ENCODE measurements at places on chromosomes 2 and 18. TPM values are rescaled to one million over a fixed set of nuclear protein-coding genes. Genes with fewer than 3 reads are reported as not detected.

Gene UPP2
- not detected for total RNA-seq

Gene SERPINB13
- total RNA-seq, result not detected

Gene NEU4
- 5.9 TPM for total RNA-seq

Gene ADGRF3
- 0.23 TPM for total RNA-seq

Gene PRKRA
- total RNA-seq, result 94.4 TPM

DNA sequence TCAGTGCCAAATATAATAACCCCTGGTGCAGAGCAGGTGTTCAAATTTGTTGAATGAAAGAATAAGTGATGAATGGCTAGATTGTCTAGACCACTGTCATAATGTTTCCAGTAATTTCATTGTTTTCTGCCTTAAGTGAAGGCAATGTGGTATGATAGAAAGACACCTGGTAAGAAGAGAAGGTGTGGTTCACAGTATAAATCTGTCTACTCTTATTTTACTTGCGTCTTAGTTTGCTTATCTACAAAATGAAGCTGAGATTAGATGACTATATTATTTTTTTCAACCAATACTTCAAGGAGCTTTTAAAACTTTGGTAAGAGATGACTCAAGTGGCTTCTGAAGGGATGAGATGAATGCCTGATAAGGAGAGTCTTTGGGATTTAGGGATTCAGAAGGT lies 788.4 kb downstream of the EPHA4 start:
- DNase-seq, result no peak

DNA sequence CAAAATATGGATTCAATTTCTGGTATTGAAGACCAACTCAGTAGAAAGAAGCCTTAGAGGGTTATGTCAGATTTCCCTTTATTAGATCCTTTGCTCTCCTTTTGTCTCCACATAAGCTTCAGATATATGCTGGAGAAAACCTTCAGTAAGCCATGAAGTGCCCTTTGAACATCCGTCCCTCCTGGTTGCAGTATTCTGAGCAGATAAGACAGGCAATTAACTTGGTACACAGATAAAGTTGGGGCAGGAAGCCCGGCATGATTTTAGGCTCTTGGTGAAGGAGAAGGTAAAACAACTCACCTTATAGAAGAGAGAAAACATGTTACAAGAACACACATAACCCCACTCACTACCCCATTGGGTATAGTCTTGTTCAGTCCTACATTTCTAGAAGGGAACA lies 76.4 kb downstream of the SRD5A2 start:
- DNase-seq, result no peak

- no peak for DNase-seq
Measured at GRCh38 chr2:56227811-56228210, 44.0 kb downstream of the CCDC85A start.

DNA sequence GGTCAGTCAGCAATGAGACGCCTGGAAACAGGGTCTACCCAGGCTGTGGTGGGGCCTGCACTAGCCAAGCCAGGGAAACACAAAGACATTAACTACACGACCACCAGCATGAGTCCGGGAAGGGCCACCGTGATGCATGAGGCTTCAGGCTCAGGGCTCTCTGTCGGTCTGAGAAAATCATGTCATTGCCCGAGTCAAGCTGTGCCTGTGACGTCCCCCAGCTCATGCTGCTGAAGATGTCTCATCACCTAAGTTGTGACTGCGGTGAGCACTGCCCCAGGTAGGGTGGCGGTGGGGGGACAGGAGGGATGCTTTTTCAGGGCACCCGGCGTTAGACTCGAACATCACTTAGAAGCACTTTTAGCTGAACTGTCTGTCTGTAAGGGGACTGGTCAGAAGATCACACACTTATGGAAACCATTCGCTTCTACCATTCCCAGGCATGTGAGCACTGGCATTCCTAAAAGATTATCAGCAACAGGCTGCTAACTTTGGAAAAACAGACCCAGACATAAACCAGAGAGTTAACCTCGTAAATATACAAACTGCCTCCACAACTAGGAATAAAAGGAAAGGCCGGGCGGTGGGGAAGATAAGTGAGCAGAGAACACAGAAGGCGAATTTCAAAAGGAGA lies 234.5 kb downstream of the HDAC4 start:
- no peak for DNase-seq

DNA sequence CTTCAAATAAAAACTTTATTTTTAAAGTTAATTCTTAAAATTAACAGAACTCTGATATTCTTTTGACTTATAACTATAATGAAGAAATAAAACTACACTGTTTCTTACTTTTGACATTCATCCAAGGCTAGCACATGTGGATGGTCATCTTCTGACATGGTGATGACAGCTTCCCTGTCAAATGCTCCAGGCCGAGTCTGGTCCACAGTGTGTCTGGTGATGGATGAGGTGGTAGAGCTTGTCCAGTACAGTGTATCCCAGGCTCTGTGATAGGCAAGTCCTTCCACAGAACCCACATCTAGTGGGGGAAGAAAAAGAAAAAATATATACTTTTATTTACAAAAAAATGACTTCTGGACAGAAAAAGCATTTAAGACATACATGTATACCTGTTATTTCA lies 1529.5 kb downstream of the LRP1B start:
- no peak for DNase-seq

Measured in Caki2 (cell line).